GM12864 (cell line): ENCODE measurements at places on chromosomes 5 and 9.
A peak's percentile ranks its signal among the peaks of the same experiment; 100 is the strongest.

DNA sequence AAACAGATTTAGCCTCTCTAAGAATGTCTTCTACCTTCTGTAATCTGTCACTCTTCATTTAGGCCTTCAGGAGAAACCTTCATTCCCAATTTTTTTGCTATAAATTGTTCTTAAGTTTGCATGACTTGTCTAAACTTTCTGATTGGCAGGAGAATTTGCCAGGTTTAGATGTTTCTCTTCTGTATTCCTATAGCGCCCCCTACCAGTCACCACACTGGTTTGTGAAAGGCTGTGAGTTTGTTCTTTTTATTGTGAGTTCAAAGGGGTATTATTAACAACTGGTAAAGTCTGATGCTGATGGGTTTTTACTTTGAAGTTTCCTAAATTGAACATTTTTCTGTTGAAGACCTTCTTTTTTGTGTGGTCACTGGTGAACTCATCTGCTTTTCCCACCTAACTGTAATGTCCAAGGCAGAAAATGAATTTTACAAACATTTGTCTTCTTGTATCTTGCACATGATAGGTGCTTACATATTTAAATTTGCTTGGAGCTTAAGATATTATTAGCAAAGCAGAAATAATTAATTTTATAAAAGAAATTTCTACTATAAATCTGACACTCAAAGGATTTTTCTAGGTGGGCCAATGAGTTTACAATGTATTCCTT, 18.4 kb upstream of the F2RL2 start:
- no peak for DNase-seq

- no peak for DNase-seq
These were observed 269.5 kb downstream of the ADAMTSL1 start for GRCh38 chr9:18743421-18743820.

GRCh38 chr5:67021962-67022361, 174.6 kb downstream of the CD180 start:
- DNase-seq = no peak

GRCh38 chr9:16316456-16316855, 554.0 kb downstream of the BNC2 start:
- DNase-seq = no peak

- DNase-seq = no peak
These were observed 204.8 kb downstream of the MEF2C start for GRCh38 chr5:88677943-88678769.

- DNase-seq = peak; percentile 55
These were observed 618 bp downstream of the TNPO1 start for GRCh38 chr5:72817076-72817481.

DNA sequence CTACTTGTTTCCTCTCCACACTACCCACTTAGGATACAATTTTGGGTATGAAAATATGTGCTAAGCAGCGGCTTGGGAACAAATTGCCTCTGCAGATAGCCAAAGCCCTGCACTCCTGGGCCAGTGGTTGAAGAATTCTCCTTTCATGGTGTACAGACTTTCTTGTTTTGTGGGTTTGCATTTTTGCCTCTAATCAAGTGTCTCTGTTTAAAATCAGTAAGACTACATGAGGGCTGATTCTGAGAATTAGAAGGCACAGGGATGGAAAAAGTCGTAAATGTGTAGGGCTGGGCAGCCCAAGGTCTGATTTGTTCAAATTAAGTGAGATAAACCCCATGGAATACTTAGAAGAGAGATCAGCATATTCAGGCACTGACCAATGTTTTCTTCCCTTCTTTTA, 103.7 kb upstream of the CD180 start:
- DNase-seq = no peak

- no peak for DNase-seq
These were observed 9.9 kb downstream of the MLANA start for GRCh38 chr9:5900622-5901021.

GRCh38 chr5:103207011-103207410, 51.6 kb upstream of the MACIR start:
- no peak for DNase-seq

- DNase-seq = no peak
These were observed 505 bp downstream of the SPTAN1 start for GRCh38 chr9:128552744-128553440.

DNA sequence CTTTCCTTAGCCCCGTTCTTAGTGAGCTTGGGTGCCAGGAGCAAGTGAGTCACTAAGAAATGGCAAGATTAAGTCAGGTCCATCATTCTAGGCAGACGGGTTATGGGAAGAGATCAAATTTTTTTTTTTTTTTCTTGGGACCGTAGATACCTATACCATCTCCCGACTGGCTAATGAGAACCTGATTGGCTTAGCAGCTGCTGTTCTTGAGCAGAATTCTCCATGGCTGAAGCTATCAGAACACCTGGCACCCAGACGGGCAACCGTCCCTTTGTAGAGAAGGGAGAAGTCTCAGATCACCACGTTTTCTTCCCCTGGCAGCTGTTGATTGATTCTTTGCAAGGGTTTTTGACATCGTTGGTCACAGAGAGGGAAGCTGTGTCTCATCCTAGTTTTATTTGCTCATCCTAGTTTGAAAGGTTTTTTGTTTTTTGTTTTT, 78.6 kb downstream of the AOPEP start:
- no peak for DNase-seq

- DNase-seq = no peak
These were observed 270.9 kb upstream of the IL12B start for GRCh38 chr5:159601216-159601615.

- no peak for DNase-seq
These were observed 104.0 kb upstream of the BOD1 start for GRCh38 chr5:173720286-173720952.

- no peak for DNase-seq
These were observed 42.1 kb upstream of the ELOVL7 start for GRCh38 chr5:60886158-60886557.

DNA sequence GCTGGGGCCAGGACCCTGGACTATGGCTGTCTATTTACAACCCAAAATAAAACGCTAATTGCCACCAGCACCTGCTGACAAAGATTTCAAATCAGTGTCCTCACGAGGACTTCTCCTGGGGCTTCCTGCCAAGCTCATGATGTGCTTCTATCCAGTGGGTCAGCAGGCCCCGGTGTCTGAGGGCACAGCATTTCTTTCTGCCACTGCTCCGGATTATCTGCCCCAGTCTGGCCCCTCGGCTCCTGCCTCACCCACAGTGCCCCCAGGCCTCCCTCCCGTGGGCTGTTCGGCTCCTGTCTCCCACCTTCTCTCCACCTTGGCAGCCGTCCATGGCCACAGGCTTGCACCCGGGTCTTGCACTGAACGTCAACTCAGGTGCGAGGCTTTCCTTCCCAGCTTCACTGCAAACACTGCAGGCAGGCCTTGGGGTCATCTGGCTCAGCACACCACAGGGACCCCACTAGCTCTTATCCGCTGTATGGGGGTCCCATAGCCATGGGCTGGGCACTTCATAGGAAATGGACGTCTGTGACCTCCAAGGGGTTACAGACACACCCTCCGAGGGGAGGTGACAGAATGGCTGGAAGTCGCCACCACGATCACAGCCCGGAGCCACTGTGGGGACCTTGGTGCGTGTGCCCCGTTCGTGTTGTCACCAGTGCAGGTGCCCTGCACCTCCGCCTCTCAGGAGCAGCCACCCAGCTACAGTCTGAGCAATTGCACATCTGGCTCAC, 43.8 kb upstream of the FCN1 start:
- no peak for DNase-seq

- no peak for DNase-seq
These were observed 33.2 kb downstream of the YTHDC2 start for GRCh38 chr5:113546703-113547183.

GRCh38 chr9:81234924-81235610, 454.3 kb downstream of the TLE1 start:
- no peak for DNase-seq

DNA sequence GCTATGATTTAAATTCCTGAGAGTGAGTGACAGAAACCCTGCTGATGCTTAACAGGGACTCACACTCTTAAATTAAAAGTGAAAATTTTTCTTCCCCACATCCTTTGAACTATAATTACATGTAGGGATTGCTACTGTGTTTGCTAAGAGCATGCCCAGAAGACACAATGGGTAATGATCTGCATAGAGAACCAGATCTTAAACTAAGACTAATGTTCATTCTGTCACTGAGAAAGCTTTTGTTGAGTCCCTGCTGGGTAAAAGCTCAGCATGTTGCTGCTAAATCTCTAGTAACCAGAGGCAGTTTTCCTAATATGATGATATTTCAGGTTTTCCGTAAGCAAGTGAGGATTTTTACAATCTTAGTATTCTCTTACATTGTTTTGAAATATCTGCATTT, 424.8 kb upstream of the SMC2 start:
- no peak for DNase-seq

GRCh38 chr5:6362846-6363245, 15.5 kb downstream of the MED10 start:
- DNase-seq = no peak

DNA sequence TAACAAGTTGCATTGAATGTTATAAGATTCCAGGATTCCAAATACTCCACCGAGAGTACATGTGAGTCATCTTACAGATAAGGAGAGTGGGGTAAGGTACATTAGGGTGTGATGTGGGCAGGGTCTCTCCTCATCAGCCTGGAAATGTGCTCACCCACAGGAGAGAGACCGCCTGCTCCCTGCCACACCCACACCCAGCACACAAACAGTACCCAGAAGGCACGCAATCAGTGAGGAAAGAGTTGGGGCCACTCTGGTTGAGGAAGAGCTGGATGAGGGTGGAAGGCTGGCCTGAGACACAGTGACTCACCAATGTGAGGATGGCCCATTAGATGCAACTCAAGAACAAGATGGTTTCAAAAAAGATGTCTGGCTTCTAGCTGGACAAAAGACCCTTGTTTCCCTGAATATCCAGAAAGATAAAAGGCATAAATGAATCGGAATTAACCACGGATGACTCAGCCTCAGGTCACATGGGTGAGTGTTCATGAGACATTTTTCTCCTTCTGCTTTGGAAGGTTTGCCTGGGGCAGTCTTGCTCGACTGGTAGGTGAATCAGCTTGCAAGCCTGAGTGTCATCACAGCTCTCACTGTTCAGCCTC, 51.1 kb upstream of the LHFPL2 start:
- no peak for DNase-seq

- DNase-seq = no peak
These were observed 16.1 kb upstream of the ARSI start for GRCh38 chr5:150318613-150319483.

DNA sequence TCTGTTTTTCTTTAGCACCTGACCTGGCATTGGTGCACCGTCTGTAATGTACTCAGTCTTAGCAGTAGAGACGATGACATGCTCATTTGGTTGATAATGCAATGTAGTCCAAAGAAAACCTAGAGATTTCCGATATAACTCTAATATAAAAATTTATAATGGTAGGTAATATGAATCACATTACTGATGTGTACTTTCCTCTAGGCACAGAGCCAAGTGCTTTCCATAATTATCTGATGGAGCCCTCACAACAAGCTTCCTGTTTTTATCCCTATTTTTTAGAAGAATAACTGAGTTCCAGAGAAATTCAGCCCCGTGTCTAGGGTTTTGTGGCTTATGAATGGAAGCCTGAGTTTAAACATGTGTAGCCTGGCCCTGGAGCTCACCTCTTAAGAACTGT, 53.7 kb downstream of the KDM4C start:
- DNase-seq = no peak
